Activated naive CD8-positive, alpha-beta T cell treated with anti-CD3 and anti-CD28 coated beads, Interleukin-2, amount 50 U/mL, for 24 hours (primary cell): ENCODE measurements at places on chromosomes 5 and 9.

DNA sequence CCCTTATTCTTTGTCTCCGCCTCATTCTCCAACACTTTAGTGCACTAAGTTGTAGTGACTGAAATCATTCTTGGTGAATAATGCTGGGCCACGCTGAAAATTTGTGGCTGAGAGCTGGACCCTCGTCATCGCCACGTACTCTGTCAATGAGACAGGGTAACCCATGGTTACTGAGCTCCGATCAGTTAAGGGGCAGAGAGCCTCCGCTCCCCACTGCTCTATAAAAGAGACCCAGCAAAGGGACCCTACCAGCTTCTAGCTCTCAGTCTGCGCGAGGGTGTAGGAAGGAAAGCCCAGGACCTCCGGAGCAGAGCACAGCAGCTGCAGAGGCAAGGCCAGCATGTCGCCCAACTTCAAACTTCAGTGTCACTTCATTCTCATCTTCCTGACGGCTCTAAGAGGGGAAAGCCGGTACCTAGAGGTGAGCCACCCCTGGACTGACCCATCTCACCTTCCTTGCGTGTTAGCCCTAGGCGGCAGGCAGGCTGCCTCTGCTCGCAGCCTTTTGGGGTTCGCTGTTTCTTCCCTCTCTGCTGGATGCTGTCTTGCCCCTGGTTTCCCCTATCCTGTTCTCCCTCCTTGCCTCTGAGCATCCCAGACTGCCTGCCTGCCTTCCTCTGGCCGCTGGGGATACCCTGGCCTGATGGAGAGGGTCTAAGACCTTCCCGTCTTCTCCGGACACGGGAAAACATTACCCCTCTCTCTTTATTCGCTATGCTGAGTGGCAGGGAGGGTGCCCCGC is at the start of gene CRHBP:
Gene CRHBP, plus strand, starts transcription at position 251 of the 742 bp plus-strand sequence. Its CDS starts 90 bp downstream, at position 341.
- DNase-seq: no peak

DNA sequence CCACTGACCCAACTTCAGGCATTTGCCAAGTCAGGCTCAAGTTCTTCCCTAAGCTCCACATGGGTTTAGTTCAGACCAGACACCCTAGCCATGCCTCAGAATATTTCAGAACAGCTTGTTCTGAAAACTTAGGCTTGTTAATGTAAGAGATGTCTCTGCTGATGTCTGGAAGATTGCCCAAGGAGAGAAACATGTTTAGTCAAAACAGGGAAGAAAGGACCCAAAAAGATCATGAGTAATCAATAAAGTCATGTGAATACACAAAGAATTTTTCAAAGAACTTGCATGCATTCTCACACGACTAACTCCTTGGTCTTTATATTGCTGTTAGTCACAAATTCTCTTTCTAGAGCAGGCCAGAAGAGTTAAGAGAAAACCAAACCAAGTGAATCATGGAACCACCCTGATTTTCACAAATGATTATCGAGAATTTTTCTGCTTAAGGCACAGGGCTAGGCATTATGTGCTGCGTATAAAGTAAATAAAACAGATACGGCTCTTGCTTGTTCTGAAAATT is 158.1 kb upstream of the HMHB1 start:
- no peak for DNase-seq

GRCh38 chr5:158951436-158952247 is 148.1 kb downstream of the EBF1 start:
- DNase-seq: no peak

DNA sequence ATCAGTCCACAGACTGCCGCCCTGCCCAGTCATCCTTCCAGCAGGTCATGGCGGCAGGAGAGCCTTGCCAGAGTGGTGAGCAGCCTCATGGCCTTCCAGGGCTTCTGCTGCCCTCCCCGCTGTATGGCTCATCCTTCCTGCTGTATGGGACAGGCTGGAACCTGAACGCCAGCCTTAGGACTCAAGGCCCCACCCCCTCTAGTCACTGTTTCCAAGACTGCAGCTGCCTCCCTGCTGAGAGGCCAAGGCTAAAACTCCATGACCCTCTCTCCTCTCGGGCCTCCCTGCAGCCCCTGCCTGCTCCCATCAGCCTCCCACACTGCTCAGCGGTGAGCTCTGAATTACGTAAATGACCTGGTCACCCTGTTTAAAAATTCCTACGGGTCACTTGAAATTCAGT is 227.5 kb downstream of the AGTPBP1 start:
- no peak for DNase-seq

GRCh38 chr5:96703384-96703920 is 41.3 kb downstream of the CAST start:
- DNase-seq: no peak

DNA sequence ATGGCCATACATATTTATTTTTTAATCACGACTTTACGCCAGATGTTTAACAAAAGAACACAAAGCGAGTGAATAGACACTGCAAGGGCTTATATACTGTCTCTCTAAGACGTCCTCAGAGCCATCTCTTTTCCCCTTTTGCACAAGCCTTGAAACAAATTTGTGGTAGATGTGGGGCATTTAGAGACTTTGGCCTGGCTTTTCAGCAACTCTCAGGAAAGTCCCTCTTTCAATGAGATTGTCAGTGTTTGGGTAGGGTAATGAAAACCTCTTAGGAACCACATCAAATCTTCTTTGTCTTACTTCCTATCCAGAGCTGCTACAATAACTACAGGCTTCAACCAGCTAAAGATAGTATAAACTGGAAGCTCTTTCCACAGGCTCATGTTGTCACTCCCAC is 380.0 kb downstream of the ANXA1 start:
- DNase-seq: no peak

- no peak for DNase-seq
Measured at GRCh38 chr5:58816181-58816731, 233.4 kb downstream of the RAB3C start.

GRCh38 chr5:171872666-171873065 is 87.0 kb downstream of the SMIM23 start:
- no peak for DNase-seq

DNA sequence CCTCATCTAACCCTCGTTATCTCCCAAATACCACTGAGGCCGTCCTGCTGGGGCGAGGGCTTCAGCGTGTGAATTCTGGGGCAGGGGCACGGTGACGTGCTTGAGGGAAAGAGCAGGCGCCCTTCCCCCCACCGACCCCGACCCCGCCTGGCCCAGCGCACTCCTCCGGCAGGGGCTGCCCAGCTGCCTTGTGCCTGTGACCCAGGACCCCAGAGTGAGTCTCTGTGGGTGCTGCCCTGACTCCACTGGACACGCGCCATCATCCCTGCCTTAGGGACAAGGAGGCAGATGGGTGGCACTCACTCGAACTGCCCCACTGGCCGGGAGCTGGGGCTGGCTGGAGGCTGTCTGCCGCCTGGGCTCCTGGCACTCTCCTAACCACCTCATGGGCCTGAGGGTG is 136.2 kb upstream of the LPCAT1 start:
- no peak for DNase-seq

DNA sequence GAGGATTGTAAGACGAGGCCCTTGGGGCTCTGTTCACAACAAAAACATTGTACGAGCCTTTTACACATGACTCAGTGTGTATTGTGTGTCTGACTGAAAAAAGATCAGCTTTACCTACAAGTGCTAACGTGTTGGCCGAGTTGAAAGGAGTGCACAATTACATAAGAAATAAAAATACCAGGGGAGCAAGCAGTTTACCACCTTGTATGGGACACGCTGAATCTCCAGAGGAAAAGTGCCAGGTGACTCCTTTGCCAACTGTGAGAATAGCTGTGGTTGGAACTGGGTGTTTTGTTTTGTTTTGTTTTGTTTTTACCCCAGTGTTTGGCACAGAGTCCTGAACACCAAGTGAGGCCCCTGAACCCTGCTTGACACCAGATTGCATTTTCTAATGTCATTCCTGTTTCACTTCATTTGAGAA is 32.8 kb upstream of the ZSWIM6 start:
- no peak for DNase-seq
